ENCODE measurements at places on chromosomes 1 and 21.

DNA sequence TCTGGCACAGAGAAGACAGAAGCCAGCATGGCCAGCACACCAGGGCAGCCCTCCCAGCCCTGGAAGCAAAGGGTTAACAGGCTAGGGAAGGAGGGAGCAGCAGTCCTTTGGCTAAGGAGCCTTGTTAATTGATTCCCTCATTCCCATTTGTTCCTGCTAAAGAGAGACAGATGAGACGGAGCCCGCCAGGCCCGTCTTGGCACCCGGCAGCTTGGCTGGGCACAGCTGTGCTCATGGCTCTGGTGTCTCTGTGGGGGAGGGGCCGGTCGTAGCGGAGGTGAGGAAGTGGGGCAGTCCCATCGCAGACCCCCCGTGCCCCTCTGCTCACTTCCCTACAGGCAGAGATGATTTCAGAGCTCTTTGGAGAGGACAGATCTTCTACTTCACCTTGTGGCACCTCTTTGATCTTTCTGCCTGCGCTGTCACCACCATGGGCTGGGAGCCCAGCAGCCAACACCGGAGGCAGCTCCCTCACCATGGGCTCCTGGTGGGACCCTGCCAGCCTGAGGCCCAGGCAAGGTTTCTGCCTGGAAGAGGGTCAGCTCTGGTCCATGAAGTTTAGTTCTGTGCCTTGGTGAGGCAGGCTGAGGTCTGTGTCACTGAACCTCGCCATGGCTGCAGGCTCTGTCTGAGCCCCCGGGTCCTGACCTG lies 38.0 kb downstream of the FOXO6 start:
- no peak for DNase-seq

DNA sequence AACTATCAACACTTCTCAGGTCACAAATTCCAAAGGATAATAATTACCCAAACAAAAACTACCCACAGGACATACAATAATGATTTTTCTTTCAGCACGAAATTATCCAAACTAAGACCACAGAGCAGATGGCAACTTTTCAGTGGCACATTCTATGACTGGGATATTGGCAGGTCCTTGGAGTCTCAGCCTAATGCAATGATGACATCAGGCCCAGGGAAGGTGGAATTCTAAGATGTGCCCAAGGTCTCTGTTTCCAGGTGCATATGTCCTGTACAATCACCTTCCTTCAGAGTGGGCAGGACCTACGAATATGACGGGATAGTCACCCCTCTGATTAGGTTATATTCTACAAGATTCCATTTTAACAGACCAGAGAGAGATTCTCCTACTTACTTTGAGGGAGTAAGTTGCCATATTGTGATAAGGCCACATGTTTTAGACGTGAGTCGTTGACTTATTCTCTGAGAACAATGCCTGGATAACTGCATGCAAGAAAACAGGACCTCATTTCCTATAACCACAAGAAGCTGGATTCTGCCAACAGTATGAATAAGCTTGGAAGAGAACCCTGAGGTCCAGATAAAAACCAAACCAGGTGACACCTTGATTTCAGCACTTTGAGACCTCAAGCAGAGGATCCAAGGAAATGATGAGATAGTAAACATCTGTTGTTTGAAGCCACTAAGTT lies 69.9 kb downstream of the ZC3H11B start:
- no peak for DNase-seq

DNA sequence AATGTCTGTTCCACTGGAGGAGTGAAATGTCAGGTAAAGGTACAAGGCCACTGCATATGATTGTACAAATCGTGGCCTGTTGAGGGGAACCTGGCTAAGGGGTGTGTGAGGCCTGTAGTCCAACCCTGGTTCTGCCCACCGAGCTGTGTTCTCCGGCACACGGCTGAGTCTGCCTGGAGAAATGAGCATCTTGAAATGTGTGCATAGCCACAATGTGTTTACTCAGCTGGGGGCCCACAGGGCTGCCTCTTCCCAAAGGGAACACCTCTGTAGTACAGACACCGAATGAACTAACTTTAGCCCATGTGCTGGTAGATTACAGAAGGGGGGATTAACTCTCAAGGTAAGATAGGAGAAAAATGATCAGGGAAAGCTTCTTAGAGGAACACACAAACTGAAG lies 30.2 kb downstream of the AK4 start:
- no peak for DNase-seq

GRCh38 chr1:181033128-181033798 lies 520 bp upstream of the MR1 start:
- DNase-seq: peak; percentile 28

DNA sequence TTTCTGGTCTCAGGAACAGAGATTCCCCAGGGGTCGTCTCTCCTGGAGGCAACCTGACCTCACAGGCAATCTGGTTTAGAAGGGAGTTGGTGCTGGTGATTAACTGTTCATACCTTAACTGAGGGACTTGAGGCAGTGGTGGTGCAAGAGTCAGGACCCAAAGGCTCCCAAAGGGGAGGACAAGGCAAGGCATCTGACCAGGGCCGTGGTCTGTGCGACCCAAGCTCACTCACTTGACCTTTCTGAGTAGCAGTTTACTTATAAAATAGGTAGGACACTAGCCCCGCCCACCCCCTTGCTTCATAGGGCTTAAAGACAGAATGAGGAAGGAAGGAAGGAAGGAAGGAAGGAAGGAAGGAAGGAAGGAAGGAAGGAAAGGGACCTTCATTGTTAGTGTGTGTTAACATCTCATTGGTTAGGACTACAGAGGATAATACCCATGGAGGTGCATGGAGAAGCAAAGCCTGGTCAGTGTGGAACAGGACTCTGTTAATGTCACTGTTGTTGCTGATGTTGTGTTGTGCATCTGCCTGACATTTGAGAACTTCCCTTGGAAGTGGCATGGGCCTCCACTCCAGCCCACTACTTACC lies 4.6 kb upstream of the KCNA2 start:
- no peak for DNase-seq

- no peak for DNase-seq
Measured at GRCh38 chr1:8363767-8364301, 45.9 kb downstream of the SLC45A1 start.

DNA sequence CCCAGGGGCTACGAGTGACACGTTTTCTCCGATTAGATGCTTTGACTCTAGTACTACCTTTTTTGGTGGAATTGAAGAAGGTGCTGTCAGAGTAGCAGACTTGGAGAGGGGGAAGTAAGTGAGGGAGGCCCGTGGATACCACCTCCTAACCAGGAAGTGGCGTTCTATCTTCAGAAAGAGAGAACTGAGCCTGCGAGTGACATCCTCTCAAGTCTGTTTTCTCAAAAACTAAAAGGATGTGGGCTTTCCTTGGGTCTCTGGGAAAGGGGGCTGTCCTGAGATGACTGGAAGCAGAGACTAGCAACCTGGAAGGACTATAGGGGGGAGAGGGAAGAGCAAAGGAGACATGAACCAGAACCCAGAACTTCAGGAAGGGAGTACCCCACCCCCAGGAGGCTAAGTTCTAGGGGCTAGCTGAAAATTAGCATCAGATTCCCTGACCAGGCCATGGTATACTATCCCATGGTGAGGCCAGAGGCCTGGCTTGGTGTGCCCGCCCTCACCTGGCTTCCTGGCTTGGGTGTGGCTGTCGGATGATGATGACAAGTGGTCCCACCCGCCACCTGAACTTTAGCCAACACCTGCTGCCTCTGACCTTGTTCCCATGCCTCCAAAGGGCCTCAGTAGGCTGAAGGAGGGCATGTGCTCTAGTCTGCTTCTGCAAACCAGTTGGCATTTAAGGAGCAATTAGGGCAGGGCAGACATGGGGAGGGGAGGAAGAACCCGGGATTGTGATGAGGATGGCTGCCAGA lies 49.1 kb downstream of the ATP2B4 start:
- no peak for DNase-seq

DNA sequence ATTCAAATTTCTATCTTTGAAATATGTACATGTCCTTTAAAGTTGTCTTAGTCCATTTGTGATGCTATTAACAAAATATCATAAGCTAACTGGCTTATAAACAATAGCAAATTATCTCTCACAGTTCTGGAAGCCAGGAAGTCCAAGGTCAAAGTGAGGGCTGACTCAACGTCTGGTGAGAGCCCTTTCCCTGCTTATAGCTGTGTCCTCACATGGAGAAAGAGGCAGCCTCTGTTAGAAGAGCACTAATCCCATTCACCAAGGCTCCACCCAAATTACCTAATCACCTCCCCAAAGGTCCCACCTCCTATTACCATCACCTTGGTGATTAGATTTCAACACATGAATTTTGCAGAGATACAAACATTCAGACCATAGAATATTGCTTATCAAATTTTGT lies 450.1 kb upstream of the BEND5 start:
- DNase-seq: no peak
